ENCODE measurements at places on chromosomes 6 and 20. TPM values are rescaled to one million over a fixed set of nuclear protein-coding genes. Genes with fewer than 3 reads are reported as not detected.

- no peaks in the 10 kb centered on the region for H3K27me3 ChIP-seq
- H3K4me1 ChIP-seq, result peaks cover 49% of the 10 kb centered on the region
- peak; percentile 45 for DNase-seq
- H3K27ac ChIP-seq, result peak overlapping the region; percentile 48
- H3K36me3 ChIP-seq, result no peaks in the 10 kb centered on the region
- no peak overlapping the region for H3K4me3 ChIP-seq
These were observed 4.3 kb downstream of the REV3L start for GRCh38 chr6:111478749-111479148.

GRCh38 chr20:21109144-21109543 is 3.0 kb upstream of the LINC00237 start:
- DNase-seq, result no peak
- H3K4me3 ChIP-seq, result no peak overlapping the region
- no peak overlapping the region for H3K27ac ChIP-seq

IFT52 gene
- 46.4 TPM for total RNA-seq

TREML2 gene
- not detected for total RNA-seq

GRCh38 chr6:120320481-120321162 is 971.1 kb upstream of the MAN1A1 start:
- H3K4me1 ChIP-seq, result no peaks in the 10 kb centered on the region
- no peaks in the 10 kb centered on the region for H3K36me3 ChIP-seq
- H3K4me3 ChIP-seq, result no peak overlapping the region
- H3K27me3 ChIP-seq, result no peaks in the 10 kb centered on the region
- no peak for DNase-seq

- no peaks in the 10 kb centered on the region for H3K36me3 ChIP-seq
- H3K27me3 ChIP-seq, result no peaks in the 10 kb centered on the region
- DNase-seq, result no peak
- no peak overlapping the region for H3K27ac ChIP-seq
These were observed 213.1 kb downstream of the ATXN1 start for GRCh38 chr6:16548121-16548520.

GRCh38 chr6:16781348-16782169 is 20.3 kb upstream of the ATXN1 start:
- no peaks in the 10 kb centered on the region for H3K36me3 ChIP-seq
- H3K4me3 ChIP-seq, result no peak overlapping the region
- H3K4me1 ChIP-seq, result 0 out of 2 replicates have a peak, but pooled peaks cover 12% of the 10 kb centered on the region
- H3K27me3 ChIP-seq, result no peaks in the 10 kb centered on the region
- H3K27ac ChIP-seq, result no peak overlapping the region

GRCh38 chr6:83270971-83271719 is 78.0 kb downstream of the RWDD2A start:
- no peaks in the 10 kb centered on the region for H3K27me3 ChIP-seq
- H3K27ac ChIP-seq, result no peak overlapping the region
- H3K36me3 ChIP-seq, result no peaks in the 10 kb centered on the region
- no peak overlapping the region for H3K4me3 ChIP-seq
- DNase-seq, result peak; percentile 76
- H3K4me1 ChIP-seq, result peaks cover 15% of the 10 kb centered on the region

- no peaks in the 10 kb centered on the region for H3K4me1 ChIP-seq
- no peak overlapping the region for H3K4me3 ChIP-seq
- no peak overlapping the region for H3K27ac ChIP-seq
These were observed 15.8 kb downstream of the RNF8 start for GRCh38 chr6:37369321-37370201.

DNA sequence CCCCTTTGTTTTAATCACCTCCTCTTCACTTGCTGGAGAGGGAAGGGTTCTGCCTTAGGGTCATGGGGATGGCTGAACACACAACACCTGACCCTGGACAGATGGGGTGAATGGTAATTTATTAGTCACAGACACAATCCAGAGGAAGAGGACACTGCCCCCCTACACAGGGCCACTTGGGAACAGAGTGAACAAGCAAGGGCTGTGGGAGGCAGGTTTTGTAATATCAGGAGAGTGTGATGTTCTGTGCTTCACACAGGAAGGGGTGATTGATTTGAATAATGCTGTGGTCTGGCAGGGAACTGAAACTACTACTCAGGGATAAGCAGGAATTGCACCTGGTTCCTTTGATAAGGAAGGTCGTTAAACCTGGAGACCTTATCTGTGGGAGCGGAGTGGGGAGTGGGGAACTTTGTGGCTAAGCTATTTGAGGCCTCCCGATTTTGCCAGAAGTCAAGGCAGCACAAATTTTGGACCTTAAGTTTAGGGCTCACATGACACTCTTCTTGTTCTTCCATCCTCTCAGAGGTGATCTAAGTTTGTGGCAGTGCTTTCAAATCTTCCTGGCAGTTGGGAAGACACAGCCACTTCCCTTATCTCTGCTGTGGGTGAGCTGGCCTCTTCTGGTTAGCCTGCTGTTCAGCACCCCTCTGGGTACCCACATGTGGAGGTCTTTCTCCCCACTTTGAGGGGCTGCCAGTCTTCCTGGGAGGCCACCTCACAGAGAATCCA is 77.8 kb downstream of the CD164 start:
- no peaks in the 10 kb centered on the region for H3K36me3 ChIP-seq
- H3K4me1 ChIP-seq, result peaks cover 33% of the 10 kb centered on the region
- H3K4me3 ChIP-seq, result no peak overlapping the region
- no peaks in the 10 kb centered on the region for H3K27me3 ChIP-seq
- peak overlapping the region; percentile 4 for H3K27ac ChIP-seq
- no peak for DNase-seq
